ENCODE measurements at places on chromosomes 7 and 10.

DNA sequence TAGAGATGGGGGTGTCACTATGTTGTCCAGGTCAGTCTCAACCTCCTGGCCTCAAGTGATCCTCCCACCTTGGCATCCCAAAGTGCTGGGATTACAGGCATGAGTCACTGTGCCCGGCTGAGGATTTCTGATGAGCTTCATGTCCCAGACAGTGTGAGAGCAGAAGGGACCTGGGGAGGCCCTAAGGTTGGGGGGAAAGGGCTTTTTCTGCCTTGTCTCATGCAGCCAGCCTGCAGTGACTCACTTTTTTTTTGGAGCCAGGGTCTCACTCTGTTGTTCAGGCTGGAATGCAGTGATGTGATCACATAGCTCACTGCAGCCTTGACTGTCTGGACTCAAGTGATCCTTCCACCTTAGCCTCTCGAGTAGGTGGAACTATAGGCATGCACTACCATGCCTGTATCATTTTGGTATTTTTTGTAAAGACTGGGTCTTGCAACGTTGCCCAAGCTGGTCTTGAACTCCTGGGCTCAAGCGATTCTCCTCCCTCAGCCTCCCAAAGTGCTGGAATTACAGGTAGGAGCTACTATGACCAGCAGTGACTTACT is 14.6 kb downstream of the COL26A1 start:
- DNase-seq: no peak

DNA sequence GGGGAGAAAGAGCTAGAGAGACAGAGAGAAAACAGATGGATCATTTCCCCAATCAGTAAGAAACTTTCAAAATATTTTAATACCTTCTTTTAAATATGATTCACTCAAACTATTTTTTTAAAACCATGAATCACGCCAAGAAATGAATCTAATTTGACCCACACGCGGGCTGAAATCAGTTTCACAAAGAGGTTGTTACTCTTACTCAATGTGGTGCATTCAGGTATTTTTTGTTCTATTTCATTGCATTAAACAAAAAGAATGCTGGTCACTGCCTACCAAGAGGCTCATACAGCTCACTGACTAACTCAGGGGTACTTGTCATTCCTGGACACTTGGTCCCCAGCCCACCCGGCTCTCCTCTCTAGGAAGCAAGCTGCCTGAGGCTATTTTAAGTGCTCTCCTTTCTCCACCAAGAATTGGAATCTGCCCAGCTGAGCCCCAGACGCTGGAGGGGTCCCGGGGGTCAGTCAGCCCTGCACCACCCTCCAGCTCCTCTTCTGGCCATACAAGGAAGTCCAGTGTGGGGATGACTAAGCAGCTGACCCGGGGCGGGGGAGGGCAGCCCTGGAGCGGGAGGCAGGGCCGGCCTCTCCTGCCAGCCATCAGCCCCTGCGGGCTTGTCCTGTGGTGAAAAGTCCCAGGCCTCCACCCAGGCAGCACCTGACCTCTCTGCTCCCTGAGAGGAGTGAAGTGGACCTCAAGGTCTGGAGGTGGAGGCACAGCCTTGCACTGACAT is 21.7 kb upstream of the PFKP start:
- no peak for DNase-seq

- no peak for DNase-seq
Measured at GRCh38 chr7:150503581-150503980, 11.1 kb upstream of the GIMAP7 start.

GRCh38 chr7:85716353-85716752 is 529.5 kb upstream of the SEMA3D start:
- no peak for DNase-seq

DNA sequence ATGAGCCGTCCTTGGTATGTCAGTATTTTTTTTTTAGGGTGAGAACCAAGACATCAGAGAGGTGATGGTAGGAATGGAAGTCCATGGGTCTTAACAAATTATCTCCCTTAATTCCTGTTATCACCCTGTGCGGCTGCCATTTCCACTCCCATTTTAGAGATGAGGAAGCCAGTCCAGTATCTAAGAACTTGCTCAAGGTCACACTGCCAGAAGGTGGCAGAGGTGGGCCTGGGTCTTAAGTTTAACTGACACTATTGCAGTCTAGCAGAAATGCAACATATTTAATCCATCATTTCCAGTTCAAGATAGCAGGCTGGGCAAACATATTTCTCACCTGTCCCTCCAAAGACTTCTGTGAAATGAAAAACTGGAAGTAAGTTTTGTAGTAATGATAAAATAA is 108.3 kb downstream of the GLI3 start:
- DNase-seq: no peak

DNA sequence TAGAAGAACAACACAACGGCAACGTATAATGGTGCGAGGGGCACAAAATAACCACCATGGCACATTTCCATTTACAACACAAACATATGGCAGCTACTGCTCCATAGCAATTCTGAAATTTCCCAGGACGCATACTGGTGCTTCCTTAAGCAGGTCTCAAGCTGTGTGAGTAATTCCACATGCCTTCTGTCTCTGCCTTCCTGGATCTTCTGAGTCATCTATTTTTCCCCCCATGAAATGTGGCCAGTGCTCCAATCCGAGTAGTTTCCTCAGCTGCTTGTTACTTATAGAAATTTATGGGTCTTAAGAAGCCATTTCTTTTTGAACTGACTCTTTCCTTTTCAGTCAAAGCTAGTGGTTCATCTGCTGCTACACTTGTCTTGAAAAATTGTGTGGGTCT is 256.6 kb upstream of the KLF6 start:
- DNase-seq: no peak

Measured in T follicular helper cell (primary cell).